ENCODE measurements at places on chromosomes 16 and 17. TPM values are rescaled to one million over a fixed set of nuclear protein-coding genes. Genes with fewer than 3 reads are reported as not detected.

The RIPOR1 gene
- 13.9 TPM for total RNA-seq

The NDUFB10 gene
- total RNA-seq = 138 TPM

DNA sequence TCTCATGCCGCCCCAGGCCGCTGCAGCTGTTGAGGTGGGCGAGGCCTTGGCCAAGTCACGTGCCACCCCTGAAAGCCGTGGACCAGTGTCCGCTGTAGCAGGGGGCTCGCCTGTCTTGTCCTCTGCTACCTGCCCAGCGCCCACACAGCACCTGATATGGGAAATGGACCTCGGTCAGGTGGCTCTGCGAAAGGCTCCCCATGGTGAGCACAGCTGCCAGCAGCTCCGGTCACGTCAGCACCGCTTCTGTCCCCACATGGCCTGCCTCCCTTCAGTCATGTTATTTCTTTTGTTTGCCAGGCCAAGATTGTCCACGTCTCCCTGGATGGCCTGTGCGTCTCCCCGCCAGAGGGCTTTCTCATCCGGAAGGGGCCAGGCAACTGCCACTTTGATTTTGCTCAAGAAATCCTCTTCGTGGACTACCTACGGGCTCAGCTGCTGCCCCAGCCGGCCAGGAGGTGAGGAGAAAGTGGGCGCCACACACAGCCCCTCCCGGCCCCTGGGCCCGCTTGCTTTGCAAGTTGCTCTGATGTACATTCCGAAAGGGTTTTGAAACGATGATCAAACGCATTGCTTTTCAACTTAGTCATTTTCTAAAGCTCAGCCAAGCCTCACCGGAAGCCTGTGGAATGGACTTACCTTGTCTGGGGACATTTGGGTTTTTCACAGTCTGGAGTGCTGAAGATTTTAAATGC, 219.8 kb downstream of the KATNIP start:
- no peak overlapping the region for H3K27ac ChIP-seq
- H3K4me1 ChIP-seq = no peaks in the 10 kb centered on the region
- no peak overlapping the region for H3K4me3 ChIP-seq
- peaks cover 4% of the 10 kb centered on the region for H3K36me3 ChIP-seq
- H3K27me3 ChIP-seq = no peaks in the 10 kb centered on the region

GRCh38 chr17:65564793-65565192, 3.3 kb upstream of the AXIN2 start:
- DNase-seq = no peak
- H3K27ac ChIP-seq = no peak overlapping the region
- no peak overlapping the region for H3K4me3 ChIP-seq
- H3K36me3 ChIP-seq = no peaks in the 10 kb centered on the region
- no peaks in the 10 kb centered on the region for H3K27me3 ChIP-seq

DNA sequence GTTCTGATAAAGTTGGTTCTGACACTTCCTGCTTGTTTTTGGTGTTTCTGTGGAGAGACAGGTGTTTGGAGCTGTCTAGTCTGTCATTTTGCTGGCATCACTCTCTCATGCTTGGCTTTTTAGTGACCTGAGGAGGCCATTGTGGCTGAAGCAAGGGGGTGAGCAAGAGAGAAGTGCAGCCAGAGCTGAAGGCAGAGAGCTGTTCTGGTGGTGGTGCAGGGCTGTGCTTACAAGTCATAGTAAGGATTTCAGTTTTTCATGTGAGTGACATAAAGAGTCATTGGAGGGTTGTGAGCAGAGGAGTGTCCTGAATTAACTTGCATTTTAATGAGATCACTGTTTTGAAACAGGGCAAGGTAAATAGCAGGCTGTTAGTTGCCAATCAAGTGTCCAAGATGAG, 97.5 kb downstream of the CHD9 start:
- no peak for DNase-seq
- H3K4me1 ChIP-seq = no peaks in the 10 kb centered on the region
- peaks cover 22% of the 10 kb centered on the region for H3K36me3 ChIP-seq

DNA sequence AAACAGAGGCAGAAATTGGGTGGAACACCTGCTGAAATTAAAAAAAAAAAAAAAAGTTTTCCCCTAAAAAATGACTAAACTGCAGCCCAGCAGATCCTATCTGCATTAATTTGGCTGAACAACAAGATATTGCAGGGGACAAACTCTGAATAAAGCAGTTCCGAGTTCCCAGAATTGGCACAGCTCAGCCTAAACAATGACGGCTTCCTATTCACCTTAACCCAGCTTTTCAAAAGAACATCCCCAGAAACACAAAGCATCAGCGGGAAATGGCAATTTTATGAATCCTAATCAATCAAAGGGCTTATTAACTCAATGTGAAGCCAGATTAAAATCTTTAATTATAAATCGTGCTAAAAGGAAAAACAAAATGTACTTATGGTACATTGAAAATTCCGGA, 497.8 kb upstream of the ZFHX3 start:
- H3K36me3 ChIP-seq = no peaks in the 10 kb centered on the region
- peaks cover 63% of the 10 kb centered on the region for H3K27me3 ChIP-seq
- no peak overlapping the region for H3K4me3 ChIP-seq

DNA sequence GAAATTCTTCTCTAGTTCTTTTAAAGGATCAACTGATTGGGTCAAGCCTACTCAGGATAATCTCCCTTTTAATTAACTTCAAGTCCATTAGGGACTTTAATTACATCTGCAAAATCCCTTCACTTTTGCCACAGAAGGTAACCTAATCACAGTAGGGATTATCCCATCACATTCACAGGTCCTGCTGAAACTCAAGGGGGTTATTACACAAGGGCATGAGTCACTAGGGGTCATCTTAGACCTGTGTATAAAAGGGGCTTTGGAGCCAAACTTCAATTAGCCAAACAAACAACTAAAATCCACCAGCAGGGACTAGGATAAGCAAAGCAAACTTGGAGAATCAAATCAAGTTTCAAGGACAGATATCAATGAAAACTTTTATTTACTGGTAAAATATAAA, 19.4 kb downstream of the CIAPIN1 start:
- H3K27me3 ChIP-seq = no peaks in the 10 kb centered on the region
- DNase-seq = no peak
- no peak overlapping the region for H3K4me3 ChIP-seq
- peaks cover 23% of the 10 kb centered on the region for H3K36me3 ChIP-seq
- H3K27ac ChIP-seq = no peak overlapping the region

GRCh38 chr16:78195797-78196196, 96.3 kb downstream of the WWOX start:
- no peak for DNase-seq
- no peak overlapping the region for H3K27ac ChIP-seq
- peaks cover 12% of the 10 kb centered on the region for H3K36me3 ChIP-seq
- H3K4me3 ChIP-seq = no peak overlapping the region
- H3K27me3 ChIP-seq = no peaks in the 10 kb centered on the region

The SDR42E2 gene
- not detected for total RNA-seq

GRCh38 chr17:45410144-45411091, 22.3 kb downstream of the ARHGAP27 start:
- H3K4me1 ChIP-seq = peaks cover 39% of the 10 kb centered on the region
- peak overlapping the region; percentile 98 for H3K27ac ChIP-seq
- no peaks in the 10 kb centered on the region for H3K27me3 ChIP-seq
- peaks cover 12% of the 10 kb centered on the region for H3K36me3 ChIP-seq
- DNase-seq = peak; percentile 57

DNA sequence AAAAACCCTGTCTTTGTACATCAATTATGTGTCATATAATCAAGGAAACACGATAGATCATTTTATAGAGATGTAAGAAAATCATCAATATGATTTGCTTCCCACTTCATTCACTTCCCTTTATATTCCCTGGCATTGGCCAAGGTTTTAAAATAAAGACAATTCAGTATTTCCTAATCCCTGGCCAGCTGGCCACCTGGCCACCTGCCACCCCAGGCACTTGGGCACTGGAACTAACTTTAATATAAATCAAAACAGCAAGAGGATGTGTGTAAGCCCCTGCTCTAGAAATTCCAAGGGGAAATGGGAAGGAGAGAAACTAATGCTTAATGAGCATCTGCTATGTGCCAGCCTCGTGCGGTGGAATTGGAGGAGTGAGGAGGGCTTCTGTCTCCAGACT, 58.6 kb upstream of the TOB1 start:
- H3K4me1 ChIP-seq = peaks cover 18% of the 10 kb centered on the region
- H3K4me3 ChIP-seq = no peak overlapping the region
- H3K27ac ChIP-seq = no peak overlapping the region
- H3K27me3 ChIP-seq = no peaks in the 10 kb centered on the region
- H3K36me3 ChIP-seq = no peaks in the 10 kb centered on the region

GRCh38 chr16:58589326-58589905, 40.2 kb downstream of the CNOT1 start:
- DNase-seq = no peak
- peaks cover 23% of the 10 kb centered on the region for H3K4me1 ChIP-seq
- H3K4me3 ChIP-seq = no peak overlapping the region
- no peaks in the 10 kb centered on the region for H3K27me3 ChIP-seq
- peaks cover 31% of the 10 kb centered on the region for H3K36me3 ChIP-seq
- peak overlapping the region; percentile 34 for H3K27ac ChIP-seq

GRCh38 chr16:65116216-65116615, 5.6 kb downstream of the CDH11 start:
- no peaks in the 10 kb centered on the region for H3K4me1 ChIP-seq
- H3K4me3 ChIP-seq = no peak overlapping the region
- peaks cover 31% of the 10 kb centered on the region for H3K27me3 ChIP-seq
- DNase-seq = no peak

The SSTR5 gene
- total RNA-seq = not detected

The KRTAP9-8 gene
- not detected for total RNA-seq

Data from activated naive CD8-positive, alpha-beta T cell treated with anti-CD3 and anti-CD28 coated beads for 36 hours (primary cell).